Pulmonary artery endothelial cell (primary cell): ENCODE measurements at places on chromosomes 2 and 18. TPM values are rescaled to one million over a fixed set of nuclear protein-coding genes. Genes with fewer than 3 reads are reported as not detected.

- DNase-seq: no peak
Measured at GRCh38 chr18:61348230-61348629, 15.0 kb downstream of the CDH20 start.

DNA sequence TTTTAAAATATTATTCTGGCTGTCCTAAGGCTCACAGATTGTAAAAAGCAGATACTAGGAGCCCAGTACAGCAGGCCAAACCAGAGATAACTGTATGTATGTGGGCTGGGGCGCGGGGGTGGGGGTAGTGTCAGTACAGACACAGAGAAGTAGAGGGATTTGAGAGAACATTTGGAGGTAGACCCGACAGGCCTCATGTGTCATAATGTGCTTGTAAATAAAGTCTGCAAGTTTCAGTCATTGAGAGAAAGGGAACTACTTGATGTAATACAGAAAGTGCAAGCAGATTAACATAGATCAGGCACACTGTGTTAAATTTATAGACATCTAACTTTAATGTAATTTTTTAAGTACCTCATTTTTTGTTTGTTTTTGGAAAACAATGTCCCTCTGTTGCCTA lies 7.4 kb upstream of the POLI start:
- DNase-seq: no peak

GRCh38 chr18:38450876-38451275 lies 885.3 kb upstream of the CELF4 start:
- DNase-seq: no peak

GRCh38 chr2:55875434-55876135 lies 48.0 kb downstream of the EFEMP1 start:
- no peak for DNase-seq

DNA sequence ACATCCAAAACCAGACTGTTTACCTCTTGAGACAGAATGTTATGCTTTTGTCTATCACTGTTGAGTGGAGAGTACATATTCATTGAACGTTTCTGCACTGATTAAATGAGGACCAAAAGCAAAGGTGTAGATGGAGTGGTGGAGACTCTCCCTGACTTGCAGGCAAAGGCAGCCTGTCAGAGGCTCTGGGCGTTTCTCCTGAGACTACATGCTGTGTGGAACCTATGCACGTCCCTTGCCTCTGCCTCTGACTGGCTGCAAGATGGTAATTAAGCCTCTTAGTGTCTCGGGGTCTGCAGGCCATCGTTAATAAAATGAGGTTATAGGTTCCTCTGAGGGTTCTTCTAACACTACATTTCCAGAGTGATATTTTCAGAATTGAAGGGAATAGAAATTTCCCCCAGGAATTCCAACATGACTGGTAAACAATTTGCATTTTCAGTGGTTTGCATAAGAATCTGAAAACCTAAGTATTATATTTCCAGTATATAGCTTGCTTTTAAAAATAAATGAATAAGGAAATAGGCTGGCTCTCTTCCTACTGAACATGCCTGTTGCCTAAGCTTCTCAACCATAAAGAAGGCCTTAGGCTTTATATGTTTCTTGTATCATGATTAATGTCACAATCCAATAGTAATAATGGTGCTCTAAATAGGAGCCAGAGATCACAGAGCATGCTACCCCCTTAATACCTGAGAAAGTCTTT lies 107.4 kb downstream of the FTCDNL1 start:
- no peak for DNase-seq

DNA sequence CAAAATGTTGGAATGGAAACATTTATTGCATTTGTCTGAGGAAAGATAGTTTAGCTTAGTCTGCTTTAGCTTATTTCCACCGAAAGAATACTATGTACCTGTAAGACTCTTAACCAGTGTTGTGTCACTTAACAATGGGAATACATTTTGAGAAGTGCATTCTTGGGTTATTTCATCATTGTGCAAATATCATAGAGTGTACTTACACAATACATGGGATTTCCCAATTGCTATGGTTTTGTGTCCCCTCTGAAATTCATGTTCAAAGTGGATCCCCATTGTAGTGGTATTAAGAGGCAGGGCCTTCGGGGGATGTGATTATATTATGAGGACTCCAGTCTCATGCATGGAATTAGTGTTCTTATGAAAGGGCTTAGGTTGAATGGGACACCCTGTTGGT lies 249.4 kb upstream of the UBE2E3 start:
- no peak for DNase-seq

The GALR1 gene
- total RNA-seq: not detected in 2 replicates

The PFN4 gene
- total RNA-seq: 0.14 and 0.59 TPM in 2 replicates

The CYS1 gene
- total RNA-seq: 0.04 and 0.07 TPM in 2 replicates

The PAX8 gene
- 0.07 and 0.18 TPM in 2 replicates for total RNA-seq
